NCI-H82 (cell line): ENCODE measurements at places on chromosomes 6 and 20.

DNA sequence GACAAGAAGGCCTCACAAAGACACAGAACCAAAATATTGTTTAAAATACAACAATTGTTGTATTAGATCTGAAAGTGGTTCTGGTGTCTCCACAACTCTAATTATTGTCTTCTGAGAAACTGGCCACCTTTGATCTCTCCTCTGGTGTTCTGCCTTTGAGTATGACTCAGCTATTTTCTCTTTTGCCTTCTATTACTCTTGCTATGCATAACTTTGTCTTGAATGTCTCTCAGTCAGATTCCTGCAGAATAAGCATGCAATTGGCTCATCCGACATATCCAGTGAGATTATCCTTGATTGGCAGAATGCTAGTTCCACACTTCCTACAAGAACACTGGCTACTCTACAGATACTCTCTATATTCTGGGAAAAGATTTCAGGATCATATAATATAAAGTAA, 14.3 kb upstream of the EPM2A start:
- no peak for DNase-seq

GRCh38 chr20:43389211-43389610, 68.5 kb upstream of the SRSF6 start:
- DNase-seq, result no peak

DNA sequence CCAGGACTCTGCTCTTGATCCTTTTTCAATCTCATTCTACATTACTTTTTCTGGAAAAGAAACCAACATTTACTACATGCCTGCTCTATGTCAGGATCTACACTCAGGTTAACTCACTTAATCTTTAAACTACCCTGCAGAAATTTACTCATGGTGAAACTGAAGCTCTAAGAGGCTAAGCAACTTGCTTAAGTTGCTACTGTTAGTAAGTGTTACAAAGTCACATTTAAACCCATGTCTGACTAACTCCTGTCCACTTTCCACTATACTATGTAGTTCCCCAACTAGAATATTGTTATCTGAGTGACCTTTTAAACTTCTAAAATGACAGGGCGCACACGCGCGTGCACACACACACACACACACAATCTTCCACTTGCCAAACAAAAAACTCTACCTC, 5.0 kb downstream of the CEP162 start:
- no peak for DNase-seq

DNA sequence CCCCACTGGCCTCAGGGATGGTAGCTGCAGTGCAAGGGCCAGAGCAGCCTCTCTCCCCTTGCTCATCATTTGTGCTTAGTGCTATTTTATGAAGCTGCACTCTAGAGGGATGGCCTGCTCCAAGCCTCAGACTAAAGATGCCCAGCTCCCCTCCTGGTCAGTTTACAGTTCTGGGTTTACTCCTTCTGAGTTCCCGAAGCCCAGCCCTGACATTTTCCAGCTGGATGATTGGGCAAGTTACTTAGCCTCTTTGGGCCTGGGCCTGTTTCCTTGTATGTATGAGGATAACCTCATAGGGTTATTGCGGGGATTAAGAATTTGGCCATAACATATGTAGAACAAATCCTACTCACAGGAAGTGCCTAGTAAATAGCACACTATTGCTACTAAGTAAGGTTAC, 31.8 kb upstream of the EMILIN3 start:
- DNase-seq, result no peak

- DNase-seq, result no peak
Measured at GRCh38 chr6:39818695-39819094, 26.5 kb downstream of the DAAM2 start.

DNA sequence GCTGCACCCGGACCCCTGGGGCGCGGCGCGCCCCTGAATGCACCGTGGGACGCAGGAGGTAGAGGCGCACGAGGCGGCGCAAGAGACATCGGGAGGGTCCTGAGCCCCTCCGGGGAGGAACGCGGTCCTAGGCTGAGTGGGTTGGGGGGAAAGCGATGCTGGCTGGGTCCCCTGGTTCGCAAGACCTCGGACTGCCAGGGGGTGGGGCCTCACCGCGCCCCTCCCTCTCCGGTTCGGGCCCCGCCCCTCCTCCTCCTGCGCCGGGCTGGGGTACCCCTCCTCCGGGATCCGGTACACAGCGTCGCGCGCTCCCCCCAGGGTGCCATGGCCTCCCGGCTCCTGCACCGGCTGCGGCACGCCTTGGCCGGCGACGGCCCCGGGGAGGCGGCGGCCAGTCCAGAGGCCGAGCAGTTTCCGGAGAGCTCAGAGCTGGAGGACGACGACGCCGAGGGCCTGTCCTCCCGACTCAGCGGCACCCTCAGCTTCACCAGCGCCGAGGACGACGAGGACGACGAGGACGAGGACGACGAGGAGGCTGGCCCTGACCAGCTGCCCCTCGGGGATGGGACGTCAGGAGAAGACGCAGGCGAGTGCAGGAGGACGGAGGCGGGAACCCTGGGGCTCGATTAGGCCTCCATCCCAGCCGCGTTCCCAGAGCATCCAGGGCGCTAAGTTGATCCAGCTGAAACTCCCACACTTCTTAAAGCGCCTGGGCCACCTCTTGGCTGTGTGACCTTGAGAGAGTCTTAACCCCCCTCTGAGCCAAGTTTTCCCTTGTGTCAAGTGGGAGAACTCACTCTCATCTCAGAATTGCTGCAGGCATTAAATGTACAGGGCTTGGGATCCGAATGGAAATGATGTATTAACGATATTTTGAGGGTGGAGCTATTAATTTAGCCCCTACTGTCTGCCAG, 541 bp downstream of the SNX21 start:
- DNase-seq, result peak; percentile 72

DNA sequence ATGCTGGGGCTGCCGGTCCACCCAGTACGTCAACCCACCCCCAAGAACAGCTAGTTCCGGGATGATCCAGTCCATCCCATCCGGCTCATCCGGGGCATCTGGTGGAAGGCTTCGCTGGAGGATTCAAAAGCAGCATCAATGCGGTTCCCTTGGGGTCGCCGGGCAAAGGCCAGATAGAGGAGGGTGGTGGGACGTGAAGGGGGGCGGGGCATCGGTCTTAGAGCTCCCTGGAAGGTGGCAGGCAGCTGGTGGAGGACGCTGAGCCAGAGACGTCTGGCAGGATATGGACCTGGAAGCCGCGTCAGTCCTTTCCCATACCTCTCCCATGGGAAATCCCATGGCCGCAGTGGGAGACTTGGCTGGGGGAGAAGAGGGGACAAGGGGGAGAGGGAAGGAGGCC, 1500.8 kb upstream of the DEFB115 start:
- peak; percentile 25 for DNase-seq

- DNase-seq, result no peak
Measured at GRCh38 chr6:157107915-157108651, 215.2 kb downstream of the TMEM242 start.

DNA sequence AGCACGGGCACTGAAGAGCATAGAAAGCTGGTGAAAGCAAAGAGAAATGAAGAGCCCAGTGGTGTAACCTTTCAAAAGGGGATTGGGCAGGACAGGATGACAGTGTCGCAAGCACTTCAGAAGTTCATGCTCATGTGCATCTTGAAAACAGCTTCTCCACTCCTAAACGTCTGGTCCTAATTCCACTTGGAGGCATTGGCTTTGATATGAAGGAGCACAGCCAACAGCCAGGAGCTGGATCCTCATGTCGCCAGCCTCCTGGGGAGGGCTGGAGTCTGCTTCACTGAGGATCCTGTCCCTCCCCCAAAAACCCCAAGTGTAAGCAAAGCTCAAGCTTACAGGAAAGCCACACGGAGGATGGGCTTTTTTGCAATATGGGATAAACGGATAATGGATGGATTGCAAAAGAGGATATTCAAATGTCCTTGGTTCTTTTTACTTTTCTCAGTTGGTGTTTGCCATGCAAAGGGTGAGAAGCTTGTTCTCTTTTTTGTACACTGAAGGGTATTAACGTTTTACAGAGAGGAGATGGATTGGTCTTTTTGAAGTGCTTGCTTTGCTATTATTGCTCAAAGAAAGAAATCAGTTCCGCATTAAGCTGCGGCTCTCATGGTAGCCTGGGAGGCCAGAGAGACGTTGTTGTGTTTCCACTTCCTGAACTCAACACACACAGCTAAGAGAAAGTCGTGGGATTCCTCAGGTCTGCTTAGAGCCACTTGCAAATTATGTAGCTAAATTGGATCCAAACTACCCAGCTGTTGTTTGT, 92.2 kb downstream of the SIM1 start:
- DNase-seq, result peak; percentile 94

DNA sequence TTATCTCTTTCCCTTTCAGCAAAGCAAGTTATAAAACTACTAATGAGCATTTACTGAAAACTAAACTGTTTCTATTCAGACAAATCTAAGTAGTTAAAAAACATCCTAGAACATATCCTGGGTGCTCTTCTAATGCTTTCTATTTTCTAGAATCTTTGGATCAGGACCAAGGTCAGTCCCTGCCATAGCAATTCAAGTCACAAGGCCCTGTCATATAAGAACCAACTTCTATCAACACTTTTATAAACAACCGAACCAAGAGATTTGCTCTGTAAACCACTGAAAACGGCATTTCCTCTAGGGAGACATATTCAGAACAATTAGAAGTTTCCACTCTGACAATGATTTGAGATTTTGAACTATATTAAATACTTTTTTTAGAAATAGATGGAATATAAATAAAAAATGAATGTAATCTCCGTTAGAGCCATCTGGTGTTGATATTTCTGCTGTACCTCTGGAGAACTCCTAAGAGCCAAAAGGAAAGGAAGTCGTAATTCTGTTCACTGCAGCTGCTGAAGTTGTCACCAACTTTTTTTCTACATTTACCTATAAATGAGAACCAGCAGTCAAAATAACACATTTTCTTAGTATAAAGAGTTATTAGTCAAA, 51.4 kb upstream of the LGSN start:
- DNase-seq, result no peak

DNA sequence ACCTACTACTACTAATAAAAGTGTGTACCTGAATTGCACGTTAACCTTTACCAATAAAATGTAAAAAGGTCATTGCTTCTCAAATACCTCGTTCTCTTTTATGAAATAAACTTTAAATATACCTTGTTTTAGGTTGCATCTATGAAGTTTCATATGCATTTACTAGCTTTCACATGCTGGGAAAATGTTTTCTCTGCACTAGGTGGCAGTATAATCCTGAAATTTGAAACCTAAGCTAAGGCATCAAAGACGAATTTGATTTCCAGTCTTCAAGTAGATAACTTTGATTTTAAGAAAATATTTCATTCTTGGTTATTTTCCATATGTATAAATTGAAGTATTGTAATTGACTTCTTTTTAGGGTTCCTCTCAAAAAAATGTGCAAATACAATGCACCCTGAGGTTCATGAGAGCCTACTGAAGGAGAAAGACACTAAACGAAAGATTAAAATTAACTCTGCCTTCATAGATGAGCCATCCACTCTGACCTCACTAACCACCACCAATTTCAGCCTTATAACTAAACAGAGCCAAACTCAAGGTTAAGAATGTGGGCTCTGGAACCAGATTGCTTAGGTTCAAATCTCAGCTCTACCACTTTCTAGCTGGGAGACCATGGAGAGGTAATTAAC, 7.3 kb upstream of the COL9A1 start:
- peak; percentile 60 for DNase-seq

- no peak for DNase-seq
Measured at GRCh38 chr20:9140162-9140760, 71.4 kb downstream of the PLCB4 start.

- DNase-seq, result no peak
Measured at GRCh38 chr6:129672341-129672682, 37.7 kb downstream of the ARHGAP18 start.

DNA sequence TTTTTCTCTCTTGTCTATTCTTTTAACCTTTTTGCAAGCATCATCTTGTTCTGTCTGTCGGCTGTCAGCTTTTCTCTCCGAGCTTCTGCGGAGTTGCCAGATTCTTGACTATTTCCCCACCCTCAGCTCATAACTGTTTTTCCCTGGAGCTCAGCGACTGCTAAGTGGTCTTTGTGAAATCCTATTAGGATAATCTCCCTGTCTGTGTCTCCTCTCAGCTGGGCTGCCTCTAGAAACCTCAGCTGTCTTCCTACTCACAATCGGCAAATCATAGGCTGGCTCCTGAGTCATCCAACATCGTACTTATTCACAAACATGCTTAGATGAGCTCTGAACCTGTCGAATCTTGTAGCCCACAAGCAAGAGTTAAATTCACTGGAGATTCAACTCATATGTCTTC, 332.3 kb downstream of the PTPRT start:
- peak; percentile 98 for DNase-seq

DNA sequence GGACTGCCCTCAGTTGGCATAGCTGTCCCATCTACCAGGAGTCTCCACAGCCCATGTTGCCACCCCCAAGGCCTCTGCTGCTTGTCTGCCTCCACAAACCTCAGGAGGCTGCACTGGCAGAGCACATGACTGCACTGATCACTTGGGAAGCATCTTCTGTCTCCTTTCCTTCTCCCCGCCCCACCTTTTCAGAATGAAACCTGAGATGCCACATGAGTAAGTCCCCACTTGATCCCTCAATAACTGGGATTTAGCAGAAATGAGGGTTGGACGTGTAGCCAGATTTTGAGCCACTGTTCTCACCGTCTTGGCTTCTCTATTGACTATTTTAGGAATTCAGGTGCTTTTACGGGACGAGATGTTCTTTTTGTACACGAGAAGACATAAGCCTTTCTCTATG, 328.4 kb downstream of the CDC5L start:
- peak; percentile 51 for DNase-seq

- DNase-seq, result no peak
Measured at GRCh38 chr6:42963179-42963854, 2.8 kb downstream of the GNMT start.

DNA sequence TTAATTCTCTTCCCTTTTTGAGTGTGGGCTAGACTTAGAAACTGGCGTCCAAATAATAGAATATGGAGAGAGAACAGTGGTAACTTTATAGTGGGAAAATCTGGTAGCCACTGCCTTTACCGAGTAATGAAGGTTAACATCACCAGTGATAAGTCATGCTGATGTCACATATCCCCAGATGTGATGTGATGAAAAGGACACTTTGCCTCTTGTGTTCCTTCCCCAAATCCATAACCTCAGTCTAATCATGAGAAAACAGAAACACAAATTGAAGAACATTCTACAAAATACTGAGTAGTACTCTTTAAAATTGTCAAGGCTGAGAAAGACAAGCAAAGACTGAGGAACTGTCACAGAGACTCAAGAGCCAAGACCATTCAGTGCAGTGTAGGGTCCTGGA, 17.8 kb downstream of the ANKS1A start:
- no peak for DNase-seq

- no peak for DNase-seq
Measured at GRCh38 chr6:155330922-155331321, 16.6 kb upstream of the TFB1M start.

GRCh38 chr6:135994857-135995544, 143.5 kb downstream of the PDE7B start:
- DNase-seq, result peak; percentile 18

DNA sequence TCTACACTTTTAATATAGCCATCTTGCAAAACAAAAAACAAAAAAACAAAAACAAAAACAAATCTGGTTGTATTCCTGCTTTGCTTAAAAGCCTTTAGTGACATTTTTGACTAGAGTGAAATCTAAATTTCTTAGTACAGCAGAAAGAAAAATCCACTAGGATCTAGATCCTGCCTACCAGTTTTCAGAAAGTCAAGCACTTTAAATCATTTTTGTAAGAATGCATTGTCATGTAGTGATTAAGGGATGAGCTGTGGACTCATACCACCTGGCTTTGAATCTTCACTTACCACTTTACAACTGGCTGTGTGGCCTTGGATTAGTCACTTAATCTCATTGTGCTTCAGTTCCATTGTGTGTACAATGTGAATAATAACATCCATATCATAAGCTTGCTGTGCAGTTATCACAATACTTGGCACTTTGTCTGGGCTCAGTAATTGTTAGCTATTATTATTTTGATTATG, 4.0 kb downstream of the MKKS start:
- DNase-seq, result peak; percentile 86
